Esophagus mucosa (tissue), 1 donor: ENCODE measurements at places on chromosomes 6 and 20.

DNA sequence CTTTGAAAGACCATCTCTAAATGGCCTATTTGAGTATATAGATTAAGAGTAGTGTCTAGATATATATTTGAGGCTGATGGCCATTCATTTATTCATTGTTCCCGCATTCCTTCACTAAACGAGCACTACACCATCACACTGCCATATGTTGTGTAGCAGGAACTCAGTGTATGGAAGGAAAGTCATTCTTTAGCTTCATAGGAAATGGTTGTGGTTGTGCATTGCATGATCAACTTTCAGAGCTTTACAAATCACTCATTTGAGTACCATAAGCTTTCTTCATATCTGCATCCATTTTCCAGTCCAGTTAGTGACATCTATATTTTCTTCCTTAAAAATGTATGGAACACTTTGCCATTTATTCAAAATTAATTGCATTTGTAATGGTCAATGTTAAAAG, 97.9 kb downstream of the ARID1B start:
- no peak for ATAC-seq

GRCh38 chr6:156347246-156347645, 429.9 kb upstream of the ARID1B start:
- no peak for ATAC-seq

DNA sequence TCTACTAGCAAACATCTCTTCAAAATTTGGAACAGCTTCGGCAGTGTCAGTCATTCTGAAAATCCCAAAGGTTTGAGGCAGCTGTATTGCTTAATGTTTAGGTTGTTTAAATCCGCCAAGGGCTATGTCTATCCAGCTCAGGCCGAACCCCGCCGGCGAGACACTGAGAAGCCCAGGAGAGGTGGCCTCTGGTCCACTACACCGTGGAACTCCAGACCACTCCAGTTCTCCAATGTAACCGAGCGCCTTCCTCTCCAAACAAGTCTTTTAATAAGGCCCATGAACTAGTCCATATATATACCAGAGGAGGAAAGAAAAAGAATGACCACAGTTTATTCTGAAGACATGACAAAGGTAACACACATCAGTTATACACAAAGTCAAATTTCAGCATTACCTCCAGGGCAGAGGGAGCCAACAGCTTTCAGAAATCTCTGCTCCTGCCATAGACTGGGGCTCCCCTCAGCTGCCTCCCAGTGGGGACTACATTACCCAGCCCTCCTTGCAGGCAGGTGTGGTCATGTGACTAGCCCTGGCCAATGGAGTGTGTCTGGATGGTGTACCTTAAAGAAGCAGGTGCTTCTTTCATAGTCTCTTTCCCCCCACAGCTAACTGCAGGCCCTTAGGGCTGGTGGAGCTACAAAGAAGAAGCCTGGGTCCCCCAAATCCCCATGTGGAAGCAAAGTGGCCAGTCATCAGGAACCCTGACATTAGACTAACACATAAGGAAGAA, at the start of gene RAMACL:
TSS of gene RAMACL (minus strand) at position 255 of the 733 bp plus-strand sequence. CDS start at position 54, 201 bp downstream.
- ATAC-seq, result peak; percentile 77

DNA sequence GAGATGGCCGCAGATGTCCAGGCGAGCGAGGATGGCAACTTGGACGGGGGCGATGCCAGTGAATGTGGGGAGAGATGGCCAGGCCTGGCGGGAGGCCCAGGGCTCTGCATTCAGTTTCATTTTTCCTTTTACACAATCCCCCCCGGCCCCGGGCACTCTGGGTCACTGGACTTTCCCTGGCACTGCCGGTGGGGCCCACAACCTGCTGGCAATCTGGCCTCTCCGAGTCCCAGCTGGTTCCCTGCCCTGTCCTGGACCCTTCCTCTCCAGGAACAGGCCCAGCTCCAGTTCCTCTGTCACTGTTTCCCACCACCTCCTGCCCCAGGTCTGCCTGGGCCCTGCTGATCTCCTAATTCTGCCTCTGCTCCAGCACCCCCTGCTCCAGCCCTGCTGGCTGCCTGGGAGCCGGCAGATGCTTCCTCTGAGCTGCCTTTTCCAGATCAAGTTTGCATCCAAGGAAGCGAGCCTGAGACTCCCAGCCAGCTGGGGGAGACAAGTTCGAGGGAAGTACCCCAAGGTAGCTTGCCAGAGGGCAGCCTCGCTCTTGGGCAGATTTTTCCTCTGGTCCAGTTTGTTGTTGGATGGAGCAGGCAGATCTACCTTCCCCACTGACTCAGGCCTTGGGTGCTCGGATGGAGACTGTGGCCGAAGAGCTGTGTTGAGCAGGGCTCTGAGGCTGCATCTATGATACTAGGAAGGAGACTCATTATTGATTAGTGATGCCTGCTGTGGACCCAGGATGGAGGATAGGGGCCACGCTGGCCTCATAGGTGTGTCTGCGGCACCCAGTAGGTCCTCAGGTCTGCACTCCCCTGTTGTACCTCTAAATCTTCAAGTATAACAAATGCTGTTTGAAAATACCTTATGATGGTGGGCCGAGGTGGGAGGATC, 83.2 kb downstream of the CEBPB start:
- ATAC-seq, result no peak

- ATAC-seq, result peak; percentile 38
These were observed 64.5 kb upstream of the SNX9 start for GRCh38 chr6:157758516-157759023.

DNA sequence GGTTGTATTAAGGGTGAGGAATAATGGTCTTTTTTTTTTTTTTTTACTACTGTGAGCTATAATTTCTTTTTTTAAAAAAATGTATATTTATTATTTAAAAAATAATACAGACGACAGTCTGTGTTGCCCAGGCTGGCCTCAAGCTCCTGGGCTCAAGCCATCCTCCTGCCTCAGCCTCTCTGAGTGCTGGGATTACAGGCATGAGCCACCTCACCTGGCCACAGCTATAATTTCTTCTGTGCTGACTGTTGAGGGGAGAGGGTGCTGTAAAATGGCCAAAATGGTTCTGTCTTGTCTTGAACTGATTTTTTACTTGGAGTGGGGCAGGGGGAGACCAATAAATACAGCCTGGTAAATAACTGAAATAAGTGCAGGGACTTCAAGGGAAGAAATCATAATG, 3.6 kb downstream of the SRSF3 start:
- no peak for ATAC-seq

DNA sequence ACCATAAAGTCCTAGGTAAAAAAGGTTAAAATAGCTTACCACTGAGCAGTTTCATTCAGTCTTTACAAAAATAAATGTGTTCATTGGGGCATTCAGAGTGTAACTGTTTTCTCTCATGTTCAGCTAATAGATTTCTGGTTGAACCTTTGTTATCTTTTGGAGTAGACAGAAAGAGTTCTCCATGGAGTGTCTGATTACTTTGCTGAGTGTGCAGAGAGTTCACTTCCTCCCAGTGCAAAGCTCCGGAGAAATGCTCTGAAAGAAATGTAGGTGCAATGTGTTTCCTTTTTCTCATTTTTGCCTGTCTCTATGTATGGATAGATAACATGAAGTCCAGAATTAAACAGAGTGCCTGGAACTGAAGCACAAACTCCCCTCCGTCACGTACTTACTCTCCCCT, 52.6 kb downstream of the JAG1 start:
- no peak for ATAC-seq

DNA sequence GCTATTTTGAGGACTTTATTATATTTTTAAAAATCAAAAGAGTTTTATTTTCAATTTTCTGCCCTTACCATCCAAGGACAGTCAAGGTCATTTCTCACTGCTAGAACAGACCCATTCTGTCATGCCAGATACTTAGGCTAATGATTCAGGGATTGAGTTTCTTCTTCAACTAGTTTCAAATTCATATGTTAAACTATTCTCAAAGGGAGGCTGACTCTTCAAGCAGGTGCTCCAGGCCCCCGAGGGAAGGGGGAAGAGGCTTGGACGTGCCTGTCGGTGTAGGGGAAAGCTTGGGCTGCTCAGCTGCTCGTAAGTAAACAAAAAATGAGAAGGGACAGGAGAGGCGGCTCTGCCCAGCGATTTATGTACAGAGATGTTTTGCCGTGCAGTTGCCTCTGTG, 69.4 kb upstream of the MYLIP start:
- no peak for ATAC-seq

- no peak for ATAC-seq
These were observed 1.1 kb downstream of the GNL1 start for GRCh38 chr6:30554962-30555815.

- peak; percentile 55 for ATAC-seq
These were observed 28.0 kb downstream of the PLAGL2 start for GRCh38 chr20:32179515-32179914.

DNA sequence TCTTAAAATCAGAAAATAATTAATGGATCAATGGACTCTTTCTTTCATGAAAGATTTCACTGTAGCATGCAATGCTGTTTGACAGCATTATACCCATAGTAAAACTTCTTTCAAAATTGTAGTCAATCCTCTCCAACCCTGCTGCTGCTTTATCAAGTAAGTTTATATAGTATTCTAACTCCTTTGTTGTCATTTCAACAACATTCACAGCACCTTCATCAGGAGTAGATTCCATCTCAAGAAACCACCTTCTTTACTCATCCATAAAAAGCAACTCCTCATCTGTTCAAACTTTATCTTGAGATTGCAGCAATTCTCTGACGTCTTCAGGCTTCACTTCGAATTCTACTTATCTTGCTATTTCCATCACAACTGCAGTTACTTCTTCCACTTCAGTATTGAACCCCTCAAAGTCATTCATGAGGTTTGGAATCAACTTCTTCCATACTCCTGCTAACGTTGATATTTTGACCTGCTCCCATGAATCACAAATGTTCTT, 26.4 kb upstream of the BACH2 start:
- ATAC-seq, result no peak

- ATAC-seq, result no peak
These were observed 1.4 kb downstream of the SOX12 start for GRCh38 chr20:326645-327185.

DNA sequence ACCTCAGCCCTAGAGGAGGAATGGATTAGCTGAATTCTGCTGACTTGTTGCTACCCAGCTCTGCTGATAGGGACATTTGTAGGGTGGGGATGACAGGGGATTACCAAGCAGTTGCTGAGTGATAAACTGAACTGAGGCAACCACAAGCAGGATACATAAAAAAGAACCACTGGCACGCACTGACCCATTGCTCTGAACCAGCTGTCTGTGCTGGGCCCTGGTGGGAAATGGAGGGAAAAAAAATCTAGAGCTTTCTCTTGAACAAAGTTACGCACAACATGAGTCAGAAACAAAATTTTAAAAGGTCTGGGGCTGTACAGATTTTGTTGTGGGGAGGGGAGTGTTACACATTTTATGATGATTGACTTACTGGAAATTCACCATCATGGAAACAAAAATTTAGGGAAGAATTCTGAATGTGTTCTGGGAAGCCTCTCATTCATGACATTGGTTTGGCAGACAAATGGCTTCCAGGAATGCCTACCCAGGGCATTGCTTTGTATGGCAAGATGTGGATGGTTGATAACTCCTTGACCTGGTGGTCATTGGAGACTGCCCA, 37.7 kb downstream of the FOXO3 start:
- peak; percentile 90 for ATAC-seq

DNA sequence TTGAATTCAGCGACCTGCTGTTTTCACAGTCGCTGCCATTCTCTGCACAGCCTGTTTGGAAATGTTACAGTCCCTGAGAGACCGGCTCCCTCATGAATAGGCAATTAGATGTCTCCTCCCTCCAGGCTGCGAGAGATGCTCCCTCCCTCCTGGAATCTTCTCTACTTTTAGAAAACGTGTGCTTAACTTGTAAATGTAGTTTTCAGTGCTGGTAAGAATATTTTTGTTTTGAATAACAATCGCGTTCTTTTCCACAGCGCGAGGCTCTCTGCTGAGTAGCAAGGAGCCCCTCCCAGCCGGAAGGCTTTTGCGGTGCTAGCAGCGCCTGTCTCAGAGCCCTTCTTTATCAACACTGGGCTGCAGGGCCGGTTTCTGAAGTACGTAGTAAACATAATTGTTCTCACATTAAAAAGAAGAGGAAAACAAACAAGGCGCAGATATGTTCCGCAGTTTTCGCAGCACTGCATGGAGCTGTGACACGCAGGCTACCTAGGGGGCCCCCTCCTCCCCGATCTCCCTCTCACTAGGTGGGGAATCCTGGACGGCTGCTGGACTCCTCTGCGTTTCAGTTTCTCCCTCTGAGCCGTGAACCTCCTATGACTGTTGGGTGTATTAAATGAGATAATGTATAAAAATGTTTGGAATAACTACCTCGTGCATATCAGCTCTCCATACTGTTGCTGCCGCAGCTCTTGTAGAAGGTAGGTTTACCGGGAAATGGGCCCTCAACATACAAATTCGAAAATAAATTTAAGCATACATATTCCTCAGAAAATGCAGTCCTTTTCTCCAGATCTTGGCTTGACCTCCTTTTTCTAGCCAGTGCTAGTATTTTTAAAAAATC, 79.0 kb upstream of the SPACA1 start:
- ATAC-seq, result no peak

GRCh38 chr6:130019326-130020072, 1.1 kb downstream of the L3MBTL3 start:
- peak; percentile 21 for ATAC-seq

DNA sequence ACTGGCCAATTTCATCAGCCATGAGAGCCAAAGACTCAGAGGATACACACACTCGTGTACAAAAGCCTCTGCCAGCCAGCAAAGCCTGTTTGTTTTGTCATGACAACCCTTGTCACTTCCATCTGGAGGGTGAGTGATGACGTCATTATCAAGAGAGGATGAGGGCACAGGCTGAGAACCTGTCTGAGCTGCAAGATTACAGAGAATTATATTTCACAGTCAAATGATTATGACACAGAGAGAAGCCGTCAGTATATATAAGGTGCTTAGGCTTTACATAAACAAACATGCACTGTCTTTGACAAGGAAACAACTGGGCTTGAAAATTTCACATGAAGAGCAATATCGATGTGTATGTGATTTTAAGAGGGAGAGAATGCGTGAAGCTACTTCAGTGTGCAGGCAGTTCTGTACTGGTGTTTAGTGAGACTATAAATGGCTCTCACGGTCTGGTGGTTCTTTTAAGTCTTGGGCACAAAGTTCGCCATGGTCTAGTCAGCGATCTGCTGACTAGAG, 36.5 kb upstream of the BCLAF1 start:
- ATAC-seq, result peak; percentile 96

DNA sequence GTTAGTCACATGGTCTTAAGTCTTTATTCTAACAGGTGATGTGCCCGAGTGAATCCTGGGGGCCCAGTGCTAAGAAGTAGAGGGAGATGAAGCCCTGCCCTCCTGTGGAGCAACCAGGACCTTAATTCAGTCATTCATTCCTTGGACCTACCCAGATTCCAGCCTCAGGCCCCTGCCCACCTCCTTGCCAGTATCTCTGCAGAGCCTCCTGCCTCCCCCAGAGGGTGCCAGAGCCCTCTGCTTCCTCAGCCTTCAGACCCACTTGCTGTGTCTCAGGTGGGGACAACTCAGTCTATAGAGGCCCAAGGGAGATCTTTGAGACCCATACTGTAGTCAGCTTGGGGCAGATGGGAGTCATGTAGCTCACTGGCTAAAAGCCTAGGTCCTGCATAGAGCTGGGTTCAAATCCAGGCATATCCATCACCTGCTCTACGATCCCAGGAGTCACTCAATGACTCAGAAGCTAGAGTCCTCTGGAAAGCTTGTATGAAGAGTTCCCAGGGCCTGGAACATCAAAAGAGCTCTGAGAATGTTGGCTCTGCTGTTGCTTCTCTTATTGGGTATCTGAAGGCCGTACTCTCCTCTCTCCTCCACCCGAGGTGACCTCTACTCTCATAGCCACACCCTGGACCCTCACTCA, 3.9 kb upstream of the SIGLEC1 start:
- ATAC-seq, result peak; percentile 49

- ATAC-seq, result peak; percentile 47
These were observed 11.2 kb downstream of the NT5DC1 start for GRCh38 chr6:116111552-116112528.
